CD8-positive, alpha-beta memory T cell (primary cell): ENCODE measurements at places on chromosomes 1 and 21. TPM values are rescaled to one million over a fixed set of nuclear protein-coding genes. Genes with fewer than 3 reads are reported as not detected.

PEX19 gene
- total RNA-seq: 56.1 TPM

RABGAP1L gene
- total RNA-seq: 42.7 TPM

GRCh38 chr1:93615582-93616150, 66.0 kb downstream of the BCAR3 start:
- no peak for DNase-seq

- DNase-seq: no peak
These were observed 456.5 kb downstream of the KIF26B start for GRCh38 chr1:245611251-245611650.

DNA sequence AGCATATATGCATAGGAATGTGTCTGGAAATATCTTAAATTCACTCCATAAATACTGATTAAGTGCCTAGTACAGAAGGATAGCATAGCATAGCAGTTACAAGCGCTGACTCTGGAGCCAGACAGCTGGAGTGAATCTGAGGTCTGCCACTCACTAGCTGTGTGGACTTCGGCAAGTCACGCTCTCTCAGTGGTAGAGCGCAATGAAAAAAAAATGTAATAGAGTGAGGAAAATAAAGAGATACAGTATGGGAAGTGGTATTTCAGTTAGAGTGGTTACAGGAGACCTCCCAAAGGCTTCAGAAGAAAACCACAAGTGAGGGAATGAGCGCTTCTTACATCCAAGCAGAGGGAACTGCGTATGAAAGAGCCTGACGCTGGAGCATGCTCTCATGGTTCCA, 338.9 kb upstream of the PRMT6 start:
- DNase-seq: no peak

GRCh38 chr1:18668750-18669404, 38.2 kb downstream of the PAX7 start:
- DNase-seq: no peak

GRCh38 chr1:3434406-3435110, 19.9 kb upstream of the ARHGEF16 start:
- peak; percentile 42 for DNase-seq

DNA sequence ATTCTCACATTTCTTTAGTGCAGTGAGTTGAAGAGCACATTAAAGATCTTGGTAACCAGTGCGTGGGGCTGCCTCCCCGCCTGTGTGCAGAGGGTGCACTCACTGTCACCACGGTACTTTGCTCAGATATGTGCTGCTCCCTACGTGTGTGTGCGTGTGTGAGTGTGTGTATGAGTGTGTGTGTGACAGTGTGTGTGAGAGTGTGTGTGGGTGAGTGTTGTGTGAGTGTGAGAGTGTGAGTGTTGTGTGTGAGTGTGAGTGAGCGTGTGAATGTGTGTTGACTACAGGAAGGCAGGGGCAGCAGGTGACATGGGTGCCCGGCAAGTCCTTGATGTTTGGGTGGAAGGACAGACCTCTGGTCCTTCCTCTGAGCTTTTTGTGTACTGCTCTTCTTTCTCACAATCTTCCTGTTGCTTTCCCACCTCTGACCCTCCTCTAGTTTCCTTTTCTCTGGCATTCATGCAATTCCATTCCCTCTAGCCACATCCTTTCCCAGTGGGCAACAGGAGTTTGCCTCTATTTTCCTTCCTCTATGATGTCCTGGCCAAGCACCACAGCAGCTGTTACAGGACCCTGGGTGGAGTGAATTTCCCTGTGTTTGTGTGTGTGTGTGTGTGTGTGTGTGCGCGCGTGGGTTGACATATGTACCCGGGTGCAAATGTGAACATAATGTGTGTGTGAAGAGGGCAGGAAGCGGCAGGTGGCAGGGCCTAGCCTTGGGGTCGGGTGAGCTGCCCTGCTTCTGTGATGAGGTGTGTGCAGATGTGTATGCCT, 19.8 kb downstream of the LHX4 start:
- no peak for DNase-seq

DNA sequence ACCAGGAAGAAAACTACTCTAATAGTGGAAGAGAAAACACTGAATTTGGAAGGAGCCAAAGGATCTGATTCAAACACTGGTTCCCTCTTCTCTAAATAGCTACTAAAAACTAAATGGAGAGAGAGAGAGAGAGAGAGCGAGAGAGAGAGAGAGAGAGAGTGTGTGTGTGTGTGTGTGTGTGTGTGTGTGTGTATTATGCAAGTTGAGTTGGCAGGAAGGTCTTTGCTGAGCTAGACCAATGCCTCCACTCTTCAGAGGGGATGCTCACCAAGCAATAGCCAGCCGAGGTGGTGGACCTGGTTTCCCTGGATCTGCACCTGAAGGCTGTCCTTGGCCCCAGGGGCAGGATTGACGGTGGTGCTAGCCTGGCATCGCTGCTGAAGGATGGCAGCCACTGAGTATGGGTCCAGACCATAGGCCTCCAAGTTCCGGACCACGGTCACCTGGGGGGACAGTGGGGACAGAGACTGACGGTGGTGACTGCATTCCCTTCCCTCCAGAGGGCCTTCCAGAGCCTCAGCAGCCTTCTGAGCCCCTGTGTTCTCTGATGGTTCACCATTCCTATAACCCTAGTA, 18.8 kb downstream of the EIF2D start:
- DNase-seq: no peak

DNA sequence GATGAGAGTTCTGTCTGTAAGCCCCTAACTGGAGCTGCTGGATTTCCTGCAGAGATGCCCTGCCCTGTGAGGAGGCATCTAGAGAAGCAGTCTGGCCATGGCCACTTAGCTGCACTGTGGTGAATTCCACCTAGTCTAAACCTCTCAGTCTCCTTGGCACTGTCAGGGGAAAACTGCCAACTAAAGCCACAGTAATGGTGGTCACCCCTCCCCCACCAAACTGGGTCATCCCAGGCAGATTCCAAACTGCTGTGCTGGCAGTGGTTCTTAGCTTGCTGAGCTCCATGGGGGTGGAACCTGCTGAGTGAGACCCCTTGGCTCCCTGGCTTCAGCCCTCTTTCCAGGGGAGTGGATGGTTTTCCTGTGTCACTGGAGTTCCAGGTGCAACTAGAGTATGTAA, 740.6 kb downstream of the RWDD3 start:
- no peak for DNase-seq

DNALI1 gene
- not detected for total RNA-seq

FCRL6 gene
- total RNA-seq: 1.5 TPM

BSND gene
- not detected for total RNA-seq

ZBTB8A gene
- total RNA-seq: 0.42 TPM

GRCh38 chr1:91856996-91857395, 29.0 kb downstream of the TGFBR3 start:
- DNase-seq: no peak

GRCh38 chr1:230077436-230078213, 10.6 kb downstream of the GALNT2 start:
- DNase-seq: no peak

DNA sequence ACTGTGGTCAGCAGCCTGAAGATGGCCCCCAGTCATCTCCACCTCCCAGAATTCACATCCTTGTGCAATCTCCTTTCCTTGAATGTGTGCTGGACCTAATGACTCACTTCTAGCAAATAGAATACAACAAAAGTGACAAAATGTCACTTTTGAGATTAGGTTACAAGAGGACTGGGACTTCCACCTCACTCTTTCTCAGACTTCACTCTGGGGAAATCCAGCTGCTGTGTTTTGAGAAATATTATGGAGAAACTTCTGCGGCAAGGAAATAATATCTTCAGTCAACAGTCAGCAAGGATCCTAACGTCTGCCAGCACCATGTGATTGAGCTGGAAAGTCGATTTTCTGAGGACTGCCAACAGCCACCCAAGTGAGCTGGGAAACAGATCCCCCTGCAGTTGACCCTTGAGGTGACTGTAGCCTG, 70.5 kb upstream of the GADD45A start:
- no peak for DNase-seq
